ENCODE measurements at places on chromosomes 11 and 22.

DNA sequence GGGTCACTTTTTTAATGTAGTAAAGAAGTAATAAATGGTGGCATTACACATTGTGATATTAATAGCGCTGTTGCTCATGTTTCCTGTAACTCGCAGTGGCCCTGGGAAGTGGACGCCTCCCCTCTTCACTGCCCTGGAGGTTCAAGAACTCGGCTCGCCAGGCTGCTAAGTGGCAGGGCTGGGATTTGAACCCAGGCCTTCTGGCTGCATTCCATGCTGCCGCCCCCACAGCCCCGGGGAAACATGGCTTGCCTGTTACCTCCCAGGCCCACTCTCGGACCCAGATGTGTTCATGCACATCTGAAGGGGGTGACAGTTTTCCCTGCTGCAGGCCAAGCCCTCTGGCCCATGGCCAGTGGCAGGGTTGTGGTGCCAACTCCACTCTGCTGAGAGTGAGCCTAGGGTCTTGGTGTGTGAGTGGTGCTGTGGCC, 25.0 kb upstream of the MGAT3 start:
- H3K27me3 ChIP-seq, result no peaks in the 10 kb centered on the region
- no peak for DNase-seq
- peaks cover 17% of the 10 kb centered on the region for H3K4me1 ChIP-seq
- no peak overlapping the region for H3K27ac ChIP-seq
- H3K36me3 ChIP-seq, result peaks cover 79% of the 10 kb centered on the region

DNA sequence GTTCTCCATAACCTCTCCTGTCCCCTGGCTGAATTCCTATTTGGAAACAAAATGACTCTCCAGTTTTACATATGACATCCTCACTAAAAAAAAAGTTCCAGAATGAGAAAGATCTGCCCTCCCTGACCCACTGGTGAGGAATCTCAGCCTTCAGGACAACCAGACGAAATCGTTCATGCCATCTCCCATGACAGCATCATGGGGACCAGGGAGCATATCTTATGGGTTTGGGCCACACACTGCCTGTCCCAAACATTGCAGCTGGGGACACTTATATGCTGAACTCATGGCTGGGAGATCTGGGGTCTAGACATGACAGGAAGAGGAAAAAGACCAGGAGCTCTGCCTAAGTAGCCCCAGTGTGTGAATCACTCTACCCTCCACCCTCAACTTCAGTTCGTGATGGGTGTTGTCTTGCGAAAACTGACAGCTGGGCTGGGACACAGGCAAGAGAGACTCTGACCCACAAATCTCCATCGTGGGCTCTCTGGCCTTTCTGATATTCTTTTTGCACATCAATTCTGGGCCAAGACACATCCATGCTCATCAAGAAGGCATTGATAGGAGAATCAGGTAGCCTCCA, 102.0 kb downstream of the ZNF280B start:
- DNase-seq, result no peak
- no peaks in the 10 kb centered on the region for H3K36me3 ChIP-seq
- H3K27me3 ChIP-seq, result no peaks in the 10 kb centered on the region

- H3K27ac ChIP-seq, result no peak overlapping the region
- DNase-seq, result no peak
- no peaks in the 10 kb centered on the region for H3K27me3 ChIP-seq
- peaks cover 35% of the 10 kb centered on the region for H3K4me1 ChIP-seq
Measured at GRCh38 chr22:36875741-36876140, 14.9 kb downstream of the NCF4 start.

DNA sequence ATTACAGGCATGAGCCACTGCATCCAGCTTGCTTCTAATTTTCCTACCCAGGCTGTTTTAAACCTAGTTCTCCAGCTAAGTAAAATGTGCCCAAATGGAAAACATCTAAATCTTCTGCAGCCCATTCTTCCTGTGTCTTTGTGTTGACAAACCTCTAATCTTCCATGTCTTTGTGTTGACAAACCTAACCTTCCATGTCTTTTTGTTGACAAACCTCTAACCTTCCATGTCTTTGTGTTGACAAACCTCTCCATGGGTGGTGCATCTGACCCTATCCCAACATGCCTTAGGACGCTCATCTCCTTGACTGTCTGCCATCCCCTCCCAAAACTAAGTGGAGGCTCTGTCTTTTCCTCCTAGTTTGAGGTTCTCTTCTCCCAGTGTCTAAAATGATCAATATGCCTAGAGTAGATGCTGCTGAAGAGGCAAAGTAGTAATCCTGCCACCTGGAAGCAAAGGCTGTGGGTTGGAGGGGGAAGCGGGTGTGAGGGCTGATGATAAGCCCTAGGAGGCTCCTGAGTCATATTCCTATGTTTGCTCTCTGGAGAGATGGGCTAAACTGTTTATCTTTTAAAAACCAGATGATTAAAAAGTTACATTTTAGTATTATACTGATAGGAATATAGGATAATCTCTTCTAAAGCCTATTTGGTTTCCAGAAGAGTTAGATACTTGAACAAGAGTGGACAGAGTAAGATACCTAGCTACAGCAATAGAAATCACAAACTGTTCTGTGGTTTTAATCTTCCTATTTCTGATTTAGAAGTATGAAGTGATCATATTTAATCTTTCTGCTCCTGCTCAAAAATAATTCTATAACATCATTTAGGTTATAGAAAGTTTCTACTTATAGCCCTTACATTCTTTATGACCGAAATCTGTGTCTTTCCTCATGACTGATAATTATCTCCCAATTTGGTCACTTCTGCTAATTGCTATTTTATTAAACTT, 7.9 kb downstream of the FEN1 start:
- DNase-seq, result no peak
- peaks cover 7% of the 10 kb centered on the region for H3K4me1 ChIP-seq
- H3K27ac ChIP-seq, result no peak overlapping the region

- H3K27ac ChIP-seq, result no peak overlapping the region
- no peak overlapping the region for H3K4me3 ChIP-seq
- no peaks in the 10 kb centered on the region for H3K36me3 ChIP-seq
- H3K27me3 ChIP-seq, result no peaks in the 10 kb centered on the region
- H3K4me1 ChIP-seq, result peaks cover 9% of the 10 kb centered on the region
Measured at GRCh38 chr22:17269607-17270261, 50.5 kb upstream of the ADA2 start.
